Gastrocnemius medialis (tissue), 4 donors: ENCODE measurements at places on chromosomes 7 and 10. TPM values are rescaled to one million over a fixed set of nuclear protein-coding genes. Genes with fewer than 3 reads are reported as not detected.

- H3K36me3 ChIP-seq: no peaks in the 10 kb centered on the region
- DNase-seq: no peak
- no peaks in the 10 kb centered on the region for H3K4me1 ChIP-seq
- no peaks in the 10 kb centered on the region for H3K27me3 ChIP-seq
Measured at GRCh38 chr7:70374772-70375533, 757.0 kb upstream of the GALNT17 start.

GRCh38 chr10:5601826-5602495 is 64.4 kb downstream of the ASB13 start:
- no peak overlapping the region for H3K4me3 ChIP-seq
- no peak for DNase-seq
- peaks cover 9% of the 10 kb centered on the region for H3K4me1 ChIP-seq
- H3K27me3 ChIP-seq: no peaks in the 10 kb centered on the region
- H3K27ac ChIP-seq: no peak overlapping the region
- H3K36me3 ChIP-seq: no peaks in the 10 kb centered on the region

DNA sequence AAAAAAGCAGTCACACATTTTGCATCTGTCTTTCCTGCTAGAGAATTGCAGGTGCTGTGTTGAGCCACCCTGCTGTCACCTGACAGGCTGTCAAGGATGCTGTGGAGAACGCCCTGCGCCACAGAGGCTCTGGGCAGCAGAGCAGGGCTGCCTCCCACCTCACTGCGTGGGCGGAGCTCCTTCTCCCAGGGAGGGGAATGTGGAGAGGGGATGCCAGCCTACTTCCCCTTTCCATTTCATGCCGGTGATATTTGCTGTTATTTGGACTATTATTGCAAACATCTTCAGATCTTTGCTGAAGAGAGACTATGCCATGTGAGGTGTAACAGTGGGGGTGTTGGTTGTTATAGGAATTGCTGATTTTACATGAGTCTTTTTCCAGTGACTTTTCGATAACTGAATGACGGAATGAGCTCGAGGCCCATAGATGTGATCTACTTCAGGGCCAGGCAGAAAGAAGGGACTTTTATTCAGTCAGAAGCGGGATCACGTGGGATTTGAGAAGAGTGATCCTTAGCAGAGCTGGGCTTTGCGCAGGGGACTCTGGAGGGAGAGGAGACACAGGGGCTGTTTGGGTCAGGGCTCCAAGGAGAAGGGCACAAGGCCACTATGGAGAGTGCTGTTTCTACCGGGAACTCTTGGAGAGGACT is 13.6 kb upstream of the PRKAG2 start:
- no peaks in the 10 kb centered on the region for H3K36me3 ChIP-seq
- peaks cover 6% of the 10 kb centered on the region for H3K27me3 ChIP-seq
- H3K4me1 ChIP-seq: no peaks in the 10 kb centered on the region
- H3K27ac ChIP-seq: no peak overlapping the region
- DNase-seq: no peak

GRCh38 chr7:16891338-16891737 is 9.6 kb upstream of the AGR3 start:
- no peaks in the 10 kb centered on the region for H3K27me3 ChIP-seq
- no peaks in the 10 kb centered on the region for H3K36me3 ChIP-seq
- no peak for DNase-seq
- no peak overlapping the region for H3K27ac ChIP-seq
- no peaks in the 10 kb centered on the region for H3K4me1 ChIP-seq

DNA sequence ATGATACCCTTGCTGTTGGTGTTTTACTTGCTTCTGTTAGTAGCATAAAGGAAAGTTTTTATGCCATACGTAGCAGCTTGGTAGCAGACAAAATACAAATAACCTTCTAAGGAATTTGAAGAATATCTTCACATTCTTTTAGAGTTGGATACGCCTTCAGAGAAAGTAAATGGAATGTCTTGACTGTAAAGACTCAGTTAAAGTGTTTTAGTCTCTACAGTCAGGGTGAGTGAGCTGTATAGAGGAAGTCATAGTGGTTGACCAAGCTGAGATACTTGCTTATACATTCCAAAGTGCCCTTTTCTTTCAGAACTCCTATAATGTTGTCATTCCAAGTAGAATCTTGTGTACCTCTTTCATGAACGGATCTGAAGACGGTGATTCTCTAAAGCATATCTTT is 37.7 kb downstream of the RABGEF1 start:
- H3K36me3 ChIP-seq: peaks cover 76% of the 10 kb centered on the region
- no peak overlapping the region for H3K27ac ChIP-seq
- no peak overlapping the region for H3K4me3 ChIP-seq
- no peaks in the 10 kb centered on the region for H3K4me1 ChIP-seq
- H3K27me3 ChIP-seq: no peaks in the 10 kb centered on the region

Gene HTR5A
- not detected for total RNA-seq

GRCh38 chr10:10310498-10310897 is 707.2 kb upstream of the CELF2 start:
- H3K4me1 ChIP-seq: no peaks in the 10 kb centered on the region
- no peak for DNase-seq
- no peaks in the 10 kb centered on the region for H3K36me3 ChIP-seq

Gene LLCFC1
- not detected for total RNA-seq

GRCh38 chr10:49830016-49830415 is 67.9 kb upstream of the OGDHL start:
- no peak for DNase-seq
- H3K4me3 ChIP-seq: no peak overlapping the region
- no peaks in the 10 kb centered on the region for H3K36me3 ChIP-seq
- H3K4me1 ChIP-seq: no peaks in the 10 kb centered on the region
- no peak overlapping the region for H3K27ac ChIP-seq

- H3K36me3 ChIP-seq: no peaks in the 10 kb centered on the region
- no peak overlapping the region for H3K27ac ChIP-seq
- no peaks in the 10 kb centered on the region for H3K27me3 ChIP-seq
- DNase-seq: no peak
- no peak overlapping the region for H3K4me3 ChIP-seq
Measured at GRCh38 chr10:33804584-33804983, 470.1 kb upstream of the NRP1 start.

- H3K27ac ChIP-seq: peak overlapping the region; percentile 97
- peak overlapping the region; percentile 97 for H3K4me3 ChIP-seq
- no peaks in the 10 kb centered on the region for H3K27me3 ChIP-seq
Measured at GRCh38 chr10:123009105-123009820, 457 bp downstream of the ACADSB start.

GRCh38 chr7:152872061-152872744 is 112.7 kb downstream of the ACTR3B start:
- no peak for DNase-seq
- H3K27me3 ChIP-seq: no peaks in the 10 kb centered on the region
- no peak overlapping the region for H3K27ac ChIP-seq
- no peaks in the 10 kb centered on the region for H3K36me3 ChIP-seq
- no peak overlapping the region for H3K4me3 ChIP-seq

Gene ADARB2
- 0.87 TPM for total RNA-seq

- no peaks in the 10 kb centered on the region for H3K27me3 ChIP-seq
- no peak overlapping the region for H3K27ac ChIP-seq
- DNase-seq: no peak
- no peak overlapping the region for H3K4me3 ChIP-seq
- H3K4me1 ChIP-seq: no peaks in the 10 kb centered on the region
Measured at GRCh38 chr7:93877742-93878141, 12.8 kb downstream of the TFPI2 start.

GRCh38 chr7:102840404-102840803 is 72.4 kb upstream of the LRRC17 start:
- peaks cover 13% of the 10 kb centered on the region for H3K4me1 ChIP-seq
- H3K27me3 ChIP-seq: no peaks in the 10 kb centered on the region

DNA sequence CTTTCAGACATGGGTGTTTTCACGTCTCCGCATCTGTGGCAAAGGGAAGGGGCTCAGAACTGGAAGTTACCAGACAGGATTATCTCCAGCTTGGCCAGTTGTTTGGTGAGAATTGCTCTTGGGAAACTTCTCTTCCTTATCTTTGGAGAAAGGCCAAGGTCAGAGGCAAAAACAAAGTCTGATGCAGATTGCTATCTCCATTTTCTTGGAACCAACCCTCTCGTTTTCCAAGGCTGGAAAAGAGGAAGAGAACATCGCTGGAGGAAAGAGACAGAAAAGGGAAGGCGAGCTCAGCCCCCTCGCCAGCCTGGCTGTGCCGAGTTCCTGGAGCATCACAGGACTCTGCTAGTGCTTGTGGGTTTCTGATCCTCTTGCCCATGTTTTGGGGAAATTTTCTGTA is 396.8 kb upstream of the SHH start:
- no peak overlapping the region for H3K4me3 ChIP-seq
- H3K36me3 ChIP-seq: no peaks in the 10 kb centered on the region

Gene OR2A42
- total RNA-seq: not detected

- H3K27ac ChIP-seq: peak overlapping the region; percentile 75
- DNase-seq: no peak
- no peaks in the 10 kb centered on the region for H3K36me3 ChIP-seq
Measured at GRCh38 chr10:29840516-29841276, 205.9 kb upstream of the SVIL start.

GRCh38 chr7:155721056-155721455 is 76.6 kb downstream of the RBM33 start:
- H3K4me1 ChIP-seq: peaks cover 11% of the 10 kb centered on the region
- no peak for DNase-seq
- no peaks in the 10 kb centered on the region for H3K27me3 ChIP-seq
- peaks cover 15% of the 10 kb centered on the region for H3K36me3 ChIP-seq

GRCh38 chr10:34190580-34190979 is 624.5 kb downstream of the PARD3 start:
- DNase-seq: no peak
- no peaks in the 10 kb centered on the region for H3K4me1 ChIP-seq
- no peak overlapping the region for H3K4me3 ChIP-seq

Gene THAP5
- 22.5 TPM for total RNA-seq

Gene DNAJB6
- total RNA-seq: 236 TPM

DNA sequence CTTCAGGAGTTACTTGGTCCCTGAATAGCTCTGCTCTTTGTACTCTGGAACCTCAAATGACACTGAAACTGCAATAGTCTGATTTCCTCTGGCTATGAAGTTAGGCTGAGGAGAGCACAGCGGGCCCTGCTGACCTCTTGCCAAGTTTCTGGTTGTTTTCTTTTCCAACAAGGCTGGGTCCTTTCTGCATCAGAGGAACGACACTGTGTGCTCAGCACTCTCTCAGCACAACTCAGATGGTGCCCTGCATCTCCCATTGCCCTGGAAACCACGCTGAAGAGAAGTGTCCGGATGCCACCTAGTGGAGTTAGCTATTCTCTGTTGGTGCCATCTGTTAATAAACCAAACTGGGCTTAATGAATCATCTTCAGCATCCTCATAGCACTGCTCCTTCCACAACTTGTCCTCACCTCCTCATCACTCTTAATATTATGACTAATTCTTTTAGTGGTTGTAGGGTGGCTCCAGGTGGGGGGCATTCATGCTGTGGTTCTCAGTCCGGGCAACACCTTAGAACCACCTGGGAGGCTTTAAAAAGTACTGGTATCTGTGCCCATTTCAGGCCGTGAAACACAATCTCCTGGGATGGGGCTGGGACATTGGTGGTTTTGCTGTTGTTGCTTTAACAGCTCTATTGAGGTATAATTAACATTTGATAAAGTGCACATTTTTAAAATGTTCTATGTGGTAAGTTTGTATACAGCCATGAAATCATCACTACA is 8.2 kb upstream of the EFCAB10 start:
- H3K27ac ChIP-seq: no peak overlapping the region
- DNase-seq: peak; percentile 46
- no peaks in the 10 kb centered on the region for H3K4me1 ChIP-seq
- no peaks in the 10 kb centered on the region for H3K27me3 ChIP-seq

GRCh38 chr7:22549667-22550513 is 49.9 kb upstream of the STEAP1B start:
- peaks cover 13% of the 10 kb centered on the region for H3K27me3 ChIP-seq
- H3K36me3 ChIP-seq: no peaks in the 10 kb centered on the region
- H3K27ac ChIP-seq: no peak overlapping the region
- DNase-seq: no peak
- peak overlapping the region; percentile 20 for H3K4me3 ChIP-seq

GRCh38 chr10:123270221-123270620 is 116.0 kb downstream of the BUB3 start:
- DNase-seq: no peak
- H3K4me3 ChIP-seq: no peak overlapping the region
- no peaks in the 10 kb centered on the region for H3K36me3 ChIP-seq
- H3K4me1 ChIP-seq: no peaks in the 10 kb centered on the region

GRCh38 chr7:131765575-131765974 is 209.1 kb upstream of the PODXL start:
- no peak for DNase-seq
- H3K4me3 ChIP-seq: no peak overlapping the region
- no peaks in the 10 kb centered on the region for H3K36me3 ChIP-seq
- H3K4me1 ChIP-seq: no peaks in the 10 kb centered on the region
- H3K27ac ChIP-seq: no peak overlapping the region
- peaks cover 7% of the 10 kb centered on the region for H3K27me3 ChIP-seq

Gene ACSM6
- total RNA-seq: not detected

DNA sequence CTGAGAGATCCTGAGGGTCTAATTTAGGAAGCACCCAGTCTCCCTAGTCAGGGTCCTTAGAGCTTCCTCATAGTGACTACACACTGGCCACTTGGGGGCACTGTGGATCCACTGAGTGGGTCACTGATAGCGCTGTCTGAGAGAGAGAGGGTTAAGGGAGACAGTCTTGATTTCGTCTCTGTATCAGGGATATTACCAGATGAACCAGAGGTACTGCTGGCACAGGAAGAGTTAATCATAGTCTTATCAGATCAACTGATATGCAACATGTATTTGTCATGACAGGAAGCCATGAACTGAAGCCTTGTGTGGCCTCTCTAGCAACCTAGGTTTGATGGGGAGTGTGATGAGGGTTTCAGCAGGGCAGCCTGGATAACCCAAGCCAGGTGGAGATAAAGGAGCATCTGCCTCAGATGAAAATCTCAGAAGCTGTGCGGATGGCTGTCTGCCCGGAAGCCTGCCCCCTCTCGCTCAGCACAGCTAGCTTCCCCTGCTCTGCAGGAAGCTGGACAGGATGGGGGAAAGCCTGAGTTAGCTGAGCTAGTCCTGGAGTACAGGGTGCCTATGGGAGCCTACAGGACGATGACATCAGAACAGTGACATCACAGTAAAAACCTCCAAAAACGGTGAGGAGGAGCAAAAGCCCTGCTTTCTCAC is 214.0 kb upstream of the PRSS1 start:
- no peaks in the 10 kb centered on the region for H3K27me3 ChIP-seq
- peak; percentile 50 for DNase-seq
- no peaks in the 10 kb centered on the region for H3K4me1 ChIP-seq
- no peak overlapping the region for H3K27ac ChIP-seq
- no peak overlapping the region for H3K4me3 ChIP-seq

Gene ABCC2
- 1.5 TPM for total RNA-seq

Gene NPSR1
- not detected for total RNA-seq

Gene NXPH1
- total RNA-seq: not detected

GRCh38 chr10:3231951-3232730 is 59.6 kb upstream of the PITRM1 start:
- no peaks in the 10 kb centered on the region for H3K4me1 ChIP-seq
- no peak overlapping the region for H3K27ac ChIP-seq
- no peak for DNase-seq
- H3K4me3 ChIP-seq: no peak overlapping the region
- no peaks in the 10 kb centered on the region for H3K27me3 ChIP-seq

- H3K27ac ChIP-seq: no peak overlapping the region
- H3K36me3 ChIP-seq: no peaks in the 10 kb centered on the region
- peaks cover 4% of the 10 kb centered on the region for H3K4me1 ChIP-seq
- DNase-seq: no peak
Measured at GRCh38 chr7:30019960-30020359, 6.5 kb downstream of the FKBP14 start.

Gene TAS2R38
- total RNA-seq: not detected
